ENCODE measurements at places on chromosomes 1 and 21.

- no peak for DNase-seq
These were observed 435.9 kb upstream of the PRMT6 start for GRCh38 chr1:106620521-106620954.

DNA sequence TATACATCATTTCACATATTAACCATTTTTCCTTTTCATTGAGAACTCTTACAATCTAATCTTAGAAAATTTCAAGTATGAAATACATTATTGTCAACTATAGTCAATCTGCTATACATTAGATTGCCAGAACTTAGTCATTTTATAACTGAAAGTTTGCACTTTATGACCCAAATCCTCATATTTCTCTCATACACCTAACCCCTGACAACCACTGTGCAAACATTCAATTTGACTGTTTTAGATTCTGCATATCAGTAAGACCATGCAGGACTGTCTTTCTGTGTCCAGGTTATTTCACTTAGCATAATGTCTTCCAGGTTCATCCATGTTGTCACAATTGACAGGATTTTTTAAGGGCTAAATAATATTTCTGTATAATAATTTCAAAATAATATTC lies 1299.0 kb upstream of the B3GALT2 start:
- DNase-seq = no peak

GRCh38 chr1:204260601-204261197 lies 46.9 kb upstream of the GOLT1A start:
- no peak for DNase-seq

DNA sequence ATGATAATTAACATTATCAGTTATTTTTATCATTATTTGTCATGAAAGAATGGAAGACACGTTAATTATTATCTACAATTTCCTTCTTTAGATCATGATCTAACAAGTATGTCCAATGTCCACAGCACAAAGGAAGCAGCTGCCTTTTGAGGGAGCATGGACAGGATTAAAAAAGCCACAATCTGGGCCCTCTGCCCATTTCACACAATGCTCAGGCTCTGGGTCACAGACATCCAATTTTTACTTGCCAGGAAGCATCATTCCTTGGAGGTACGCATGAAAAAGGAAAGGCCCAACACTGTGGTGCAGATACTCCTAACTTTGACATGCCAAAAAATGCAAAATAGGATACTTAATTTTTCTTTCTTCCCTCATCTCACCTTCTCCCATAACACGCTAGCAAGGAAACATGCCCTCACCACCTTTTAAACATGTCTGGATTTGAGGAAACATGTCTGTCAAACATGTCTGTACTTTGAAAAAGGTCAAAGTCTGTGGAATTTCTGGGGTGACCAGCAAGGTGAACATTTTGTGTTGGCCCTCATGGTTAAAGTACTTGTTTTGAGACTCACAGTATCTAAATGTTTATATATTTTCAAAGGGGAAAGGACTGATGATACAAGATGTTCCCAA lies 40.0 kb downstream of the GADD45A start:
- DNase-seq = no peak

DNA sequence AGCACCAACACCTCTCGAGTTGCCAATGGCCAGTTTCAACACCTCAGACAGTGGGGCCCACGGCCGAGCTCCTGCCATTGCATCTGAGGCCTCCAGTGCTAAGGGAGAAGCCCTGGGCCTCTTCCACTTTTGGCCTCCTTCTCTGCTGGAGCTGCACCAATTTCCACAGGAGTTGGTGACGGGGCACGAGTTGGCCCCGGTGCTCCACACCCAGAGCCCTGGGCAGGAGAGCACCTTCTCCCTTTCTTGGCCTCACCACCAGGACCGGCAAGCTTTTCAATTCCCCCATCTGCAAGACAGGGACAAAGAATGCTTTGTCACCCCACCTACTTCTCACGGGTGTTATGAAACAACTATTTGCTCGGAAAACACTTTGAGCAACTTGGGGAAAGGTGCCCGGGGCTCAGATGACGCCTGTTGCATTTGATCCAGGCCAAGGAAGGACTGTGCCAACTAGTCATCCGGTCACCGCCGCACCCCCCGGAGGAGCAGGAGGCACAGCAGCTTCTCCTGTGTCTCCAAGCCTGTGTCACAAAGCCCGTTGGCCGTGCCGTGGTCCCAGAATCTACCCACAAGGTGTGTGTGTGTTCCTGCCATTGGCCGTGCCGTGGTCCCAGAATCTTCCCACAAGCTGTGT lies 55.2 kb downstream of the TOMM20 start:
- DNase-seq = no peak

DNA sequence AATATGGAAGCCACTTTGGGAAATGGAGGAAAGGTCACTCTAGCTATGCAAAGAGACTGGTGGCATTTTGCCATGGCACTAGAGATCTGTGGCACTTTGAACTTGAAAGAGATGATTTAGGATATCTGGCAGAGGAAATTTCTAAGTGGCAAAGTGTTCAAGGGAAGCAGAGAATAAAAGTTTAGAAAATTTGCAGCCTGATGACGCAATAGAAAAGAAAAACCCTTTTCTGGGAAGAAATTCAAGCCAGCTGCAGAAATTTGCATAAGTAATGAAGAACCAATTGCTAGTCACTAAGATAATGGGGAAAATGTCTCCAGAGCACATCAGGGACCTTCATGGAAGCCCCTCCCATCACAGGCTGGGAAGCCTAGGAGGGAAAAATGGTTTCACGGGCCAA lies 191.1 kb upstream of the B3GALT2 start:
- no peak for DNase-seq

Data from CD8-positive, alpha-beta T cell (primary cell).